ELR (cell line): ENCODE measurements at places on chromosomes 3 and 15.

- DNase-seq: no peak
Observed at GRCh38 chr3:155307183-155307582, 13.7 kb upstream of the STRIT1 start.

GRCh38 chr3:51591231-51591630 lies 52.7 kb downstream of the RAD54L2 start:
- DNase-seq: no peak

DNA sequence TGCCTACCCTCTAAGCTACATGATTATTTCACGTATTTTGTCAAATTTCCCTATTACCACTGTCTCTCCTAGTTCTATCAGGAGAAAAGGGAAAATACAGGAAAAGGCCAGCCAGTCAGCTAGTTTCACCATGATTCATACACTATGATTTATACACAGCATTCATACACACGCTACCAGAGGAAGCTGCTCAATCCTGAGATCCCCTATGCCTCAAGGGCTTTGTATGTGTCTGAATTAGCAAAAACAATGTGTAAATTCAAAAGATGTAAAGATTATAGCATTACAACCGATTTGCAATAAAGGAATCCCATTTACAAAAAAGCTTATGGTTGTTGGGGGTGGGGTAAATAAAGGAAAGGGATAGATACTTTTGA lies 3.1 kb upstream of the ACKR4 start:
- peak; percentile 94 for DNase-seq

DNA sequence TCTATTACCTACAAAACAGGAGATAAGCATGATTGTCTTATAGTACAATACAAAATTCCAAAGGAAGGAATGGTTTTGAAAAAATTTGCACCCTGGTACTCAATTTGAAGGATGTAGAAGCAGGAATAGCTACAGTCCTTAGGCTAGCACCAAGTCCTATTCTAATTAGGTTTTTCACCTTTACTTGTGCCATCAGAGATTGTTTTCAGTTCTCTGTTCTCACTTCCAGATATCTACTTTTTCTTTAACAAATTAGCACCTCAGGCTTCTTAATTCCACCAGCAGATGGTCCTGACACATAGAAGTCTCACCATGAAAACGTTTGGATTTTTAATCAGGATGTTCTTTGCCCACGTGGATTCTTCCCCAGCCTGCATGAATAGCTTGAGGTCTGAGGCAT lies 43.8 kb downstream of the IL5RA start:
- DNase-seq: no peak

DNA sequence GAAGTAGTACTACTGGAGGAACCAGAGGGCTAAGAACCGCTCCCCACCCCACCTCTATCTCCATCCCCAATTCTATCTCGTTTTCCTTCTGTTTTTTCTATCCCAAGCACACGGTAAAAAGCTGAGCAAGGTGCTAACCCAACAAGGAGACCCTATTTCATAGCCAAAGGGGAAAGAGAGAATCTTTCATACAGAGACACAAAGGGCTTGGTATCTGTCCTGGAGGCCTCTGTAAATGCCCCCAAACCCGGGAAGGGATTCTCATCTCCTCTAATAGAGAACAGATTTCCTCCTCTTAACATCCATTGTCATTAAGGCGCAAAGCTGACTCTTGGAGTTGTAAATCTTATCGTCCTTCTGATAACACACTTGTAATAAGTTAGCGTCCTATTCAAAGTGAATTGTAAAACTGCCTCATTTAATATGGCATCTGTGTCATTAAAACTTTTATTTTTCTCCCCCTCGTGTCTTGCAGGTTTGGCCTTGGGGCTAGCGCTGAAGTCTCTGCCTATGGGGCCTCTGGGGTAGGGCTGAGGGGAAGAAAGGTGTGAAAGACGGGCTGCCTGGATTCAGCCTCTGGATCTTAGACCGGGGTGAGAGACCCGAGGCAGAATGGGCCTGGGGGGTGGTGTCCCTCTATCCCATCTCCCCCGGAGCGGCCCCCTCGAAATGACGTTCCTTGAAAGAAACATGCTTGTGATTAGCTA lies 12.1 kb downstream of the NR2F2 start:
- no peak for DNase-seq

- no peak for DNase-seq
Observed at GRCh38 chr3:142035308-142035922, 113.9 kb downstream of the TFDP2 start.

DNA sequence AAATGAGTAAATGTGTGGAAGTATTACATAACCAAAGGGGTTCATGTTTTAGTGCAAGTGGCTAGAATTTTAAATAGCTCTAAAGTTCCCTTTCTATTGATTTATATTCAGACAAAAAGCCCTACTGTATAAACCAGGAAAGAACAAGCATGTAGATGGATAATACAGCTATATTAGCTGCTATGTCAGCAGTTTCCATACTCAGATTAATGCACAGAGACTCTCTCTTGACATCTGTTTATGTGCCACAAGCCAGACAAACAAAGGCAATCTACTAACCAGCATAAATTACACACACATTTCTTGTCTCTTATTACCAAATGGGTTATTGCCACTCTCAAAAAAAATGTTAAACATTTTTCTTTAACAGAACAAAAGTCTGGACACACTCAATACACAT lies 760.1 kb upstream of the NECTIN3 start:
- DNase-seq: no peak

- DNase-seq: no peak
Observed at GRCh38 chr15:97921296-97921865, 39.1 kb upstream of the ARRDC4 start.

- peak; percentile 31 for DNase-seq
Observed at GRCh38 chr3:71962561-71963240, 177.8 kb upstream of the PROK2 start.

DNA sequence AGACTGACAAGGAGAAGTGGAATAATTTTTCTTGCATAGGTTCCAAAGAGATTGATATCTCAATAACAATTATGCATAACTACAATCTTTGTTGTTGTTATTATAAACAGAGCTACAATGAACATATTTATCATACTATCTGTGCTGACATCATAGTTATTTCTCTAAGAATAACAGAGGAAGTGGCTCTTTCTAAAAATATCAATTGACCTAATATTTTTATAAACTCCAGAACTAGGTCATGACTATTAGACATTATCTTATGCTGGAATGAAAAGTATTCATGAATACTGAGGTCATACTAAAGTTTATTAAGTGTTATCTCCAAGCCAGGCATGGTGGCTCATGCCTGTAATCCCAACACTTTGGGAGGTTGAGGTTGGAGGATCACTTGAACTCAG lies 114.1 kb downstream of the DCLK3 start:
- no peak for DNase-seq

GRCh38 chr3:189212681-189213080 lies 40.9 kb downstream of the TPRG1 start:
- DNase-seq: no peak

DNA sequence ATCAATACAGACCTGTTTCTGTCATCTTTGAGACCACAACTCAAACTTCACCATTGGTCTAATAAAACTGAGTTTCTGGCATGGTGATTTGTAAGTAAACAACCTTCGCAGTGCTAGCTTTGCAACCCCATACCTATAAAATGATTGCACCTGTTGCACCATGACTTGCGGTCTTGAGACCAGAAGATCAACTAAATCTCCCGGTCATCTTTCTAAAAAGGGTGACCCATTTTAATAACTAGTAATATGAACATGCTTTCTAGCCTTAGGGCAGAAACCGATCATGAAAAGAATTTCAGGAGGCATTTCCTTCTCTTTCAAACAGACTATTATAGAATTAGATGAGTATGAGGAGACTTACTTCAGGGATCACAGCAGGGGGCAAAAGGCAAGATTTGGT lies 151.9 kb upstream of the ZNF385D start:
- DNase-seq: no peak

DNA sequence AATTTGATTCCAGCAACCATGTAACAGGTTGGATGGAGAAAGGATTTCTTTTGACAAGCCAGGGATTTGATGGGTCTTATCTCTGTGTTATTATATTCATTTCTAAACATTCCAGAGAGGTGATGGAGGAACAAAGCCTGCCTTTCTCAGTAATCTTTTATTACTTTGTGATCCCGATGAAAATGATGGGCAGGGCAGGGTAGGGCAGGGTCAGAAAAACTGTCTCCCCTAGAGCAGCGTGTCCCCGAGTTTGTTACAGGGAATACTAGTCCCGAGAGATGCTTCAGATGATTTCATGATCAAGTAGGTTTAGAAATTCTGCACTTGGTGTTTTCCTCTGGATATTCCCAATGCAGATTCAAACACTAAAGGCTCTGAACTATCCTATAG lies 111.8 kb upstream of the RGMA start:
- DNase-seq: no peak

GRCh38 chr3:73586190-73586589 lies 38.6 kb downstream of the PDZRN3 start:
- DNase-seq: no peak

GRCh38 chr3:173301647-173302046 lies 95.9 kb upstream of the NLGN1 start:
- no peak for DNase-seq

DNA sequence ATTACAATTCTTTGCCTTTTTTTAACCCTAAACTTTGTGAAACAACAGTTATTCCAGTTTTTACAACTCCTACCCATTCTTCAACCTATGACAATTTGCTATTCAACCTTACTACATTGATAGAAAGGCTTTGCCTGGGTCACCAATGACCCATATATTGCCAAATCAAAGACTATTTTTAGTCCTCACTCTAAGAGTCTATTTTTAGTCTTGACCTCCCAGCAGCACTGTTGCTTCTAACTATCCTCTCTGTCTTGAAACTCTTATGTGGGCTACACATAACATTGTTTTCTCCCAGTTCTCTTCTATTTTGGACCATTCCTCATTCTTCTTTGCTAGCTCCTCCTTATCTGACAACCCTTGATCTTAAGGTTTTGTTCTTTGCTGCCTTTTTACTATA lies 71.4 kb downstream of the C3orf80 start:
- no peak for DNase-seq

- DNase-seq: peak; percentile 50
Observed at GRCh38 chr3:111315930-111316587, 225.9 kb upstream of the CD96 start.

DNA sequence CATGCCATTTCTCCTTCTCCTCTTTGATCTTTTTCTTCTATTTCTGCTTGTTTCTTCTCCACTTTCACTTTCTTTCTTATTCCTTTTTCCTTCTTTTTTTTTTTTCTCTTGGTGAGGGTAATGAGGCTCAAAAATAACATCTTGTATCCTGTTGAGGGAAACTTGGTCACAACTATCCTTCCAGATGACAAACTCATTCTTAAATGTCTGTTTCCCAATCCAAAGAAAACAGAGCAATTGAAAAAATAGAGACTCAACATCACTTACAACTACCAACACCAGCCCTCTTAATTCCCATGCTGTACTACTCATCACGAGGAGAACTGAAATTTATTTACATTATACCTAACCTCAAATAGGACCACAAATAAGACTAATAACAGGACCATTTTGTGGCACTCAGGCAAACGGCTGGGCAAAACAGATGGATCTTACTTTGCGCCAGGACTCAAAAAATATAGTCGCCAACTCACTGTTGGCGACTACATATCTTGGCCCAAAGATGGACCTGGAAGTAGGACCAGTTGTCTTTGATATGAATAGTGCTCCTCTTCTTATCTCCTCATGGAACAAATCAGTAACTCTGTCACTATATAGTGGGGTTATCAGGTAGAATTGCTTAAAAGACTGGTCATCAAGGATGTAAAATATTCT lies 343.9 kb downstream of the ZBTB20 start:
- DNase-seq: no peak

DNA sequence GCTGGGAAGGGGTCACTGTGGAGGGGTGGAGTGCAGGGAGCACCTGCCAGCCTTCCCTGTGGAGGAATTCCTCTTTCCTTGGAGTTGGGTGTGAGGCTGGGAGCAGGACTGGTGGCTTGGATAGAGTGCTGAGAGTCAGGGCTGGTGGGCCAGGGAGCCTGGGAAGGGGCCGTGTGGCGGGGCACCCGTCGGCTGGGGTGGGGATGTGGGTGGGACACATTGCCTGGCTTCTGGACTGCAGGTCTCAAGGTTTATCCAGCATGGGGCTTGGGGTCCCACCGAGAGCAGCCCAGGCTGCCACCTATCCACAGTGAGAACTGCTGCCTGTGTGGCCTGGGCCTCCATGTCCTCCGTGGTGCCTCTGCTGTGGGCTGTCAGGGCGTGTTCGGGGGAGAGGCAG lies 4.7 kb downstream of the PLXNA1 start:
- DNase-seq: no peak

DNA sequence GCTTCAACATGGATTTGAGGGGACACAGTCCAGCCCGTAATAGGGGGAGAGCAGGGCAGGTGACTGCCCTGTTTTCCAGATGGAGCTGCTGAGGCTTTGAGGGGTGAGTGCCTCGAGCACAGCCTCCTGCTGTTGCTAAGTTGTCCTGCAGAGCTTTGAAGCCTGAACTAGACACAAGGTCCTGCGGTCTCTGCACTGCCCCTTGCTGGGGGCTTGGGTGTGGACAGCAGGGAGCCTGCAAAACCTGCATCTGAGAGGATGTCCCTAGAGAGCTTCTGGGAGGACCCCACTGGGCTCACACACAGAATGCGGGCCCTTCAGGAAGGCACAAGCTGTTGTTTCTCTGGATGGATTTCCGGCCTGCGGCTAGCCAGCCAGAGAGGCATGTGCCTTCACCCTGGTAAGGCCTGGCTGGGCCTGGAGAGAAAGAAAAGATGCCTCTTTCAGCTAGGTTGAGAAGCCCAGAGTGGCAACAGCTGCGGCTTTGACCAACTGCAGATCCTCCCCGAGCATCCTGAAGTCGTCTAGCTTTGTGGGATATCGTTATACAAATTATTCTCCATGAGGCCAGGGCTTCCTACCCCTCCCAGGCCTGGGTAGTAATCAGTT lies 226.2 kb downstream of the SLCO3A1 start:
- DNase-seq: no peak

DNA sequence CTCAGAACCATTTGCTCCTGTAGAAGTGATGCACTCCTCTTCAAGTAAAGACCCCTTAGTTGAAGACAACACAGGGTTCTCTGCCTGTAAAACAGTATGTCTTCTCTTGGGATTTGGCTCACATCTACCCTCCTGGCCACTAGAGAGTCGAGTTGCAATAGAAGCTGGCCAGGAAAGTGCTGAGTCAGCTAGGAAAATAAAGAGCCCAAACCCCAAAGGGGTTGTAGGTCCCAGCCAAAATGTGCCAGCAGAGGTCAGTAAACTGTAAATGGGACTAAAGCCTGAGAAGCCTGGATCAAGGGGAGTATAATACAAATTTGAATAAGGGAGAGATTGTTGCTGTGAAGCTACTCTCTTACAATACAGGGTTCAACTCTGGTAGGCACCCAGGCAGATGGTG lies 37.2 kb upstream of the THBS1 start:
- DNase-seq: no peak
